Effector memory CD4-positive, alpha-beta T cell (primary cell): ENCODE measurements at places on chromosomes 7 and 10.
A peak's percentile ranks its signal among the peaks of the same experiment; 100 is the strongest.

- no peak for DNase-seq
Observed at GRCh38 chr10:126576336-126576735, 94.2 kb downstream of the C10orf90 start.

- DNase-seq = no peak
Observed at GRCh38 chr10:1102831-1103230, 46.6 kb downstream of the WDR37 start.

DNA sequence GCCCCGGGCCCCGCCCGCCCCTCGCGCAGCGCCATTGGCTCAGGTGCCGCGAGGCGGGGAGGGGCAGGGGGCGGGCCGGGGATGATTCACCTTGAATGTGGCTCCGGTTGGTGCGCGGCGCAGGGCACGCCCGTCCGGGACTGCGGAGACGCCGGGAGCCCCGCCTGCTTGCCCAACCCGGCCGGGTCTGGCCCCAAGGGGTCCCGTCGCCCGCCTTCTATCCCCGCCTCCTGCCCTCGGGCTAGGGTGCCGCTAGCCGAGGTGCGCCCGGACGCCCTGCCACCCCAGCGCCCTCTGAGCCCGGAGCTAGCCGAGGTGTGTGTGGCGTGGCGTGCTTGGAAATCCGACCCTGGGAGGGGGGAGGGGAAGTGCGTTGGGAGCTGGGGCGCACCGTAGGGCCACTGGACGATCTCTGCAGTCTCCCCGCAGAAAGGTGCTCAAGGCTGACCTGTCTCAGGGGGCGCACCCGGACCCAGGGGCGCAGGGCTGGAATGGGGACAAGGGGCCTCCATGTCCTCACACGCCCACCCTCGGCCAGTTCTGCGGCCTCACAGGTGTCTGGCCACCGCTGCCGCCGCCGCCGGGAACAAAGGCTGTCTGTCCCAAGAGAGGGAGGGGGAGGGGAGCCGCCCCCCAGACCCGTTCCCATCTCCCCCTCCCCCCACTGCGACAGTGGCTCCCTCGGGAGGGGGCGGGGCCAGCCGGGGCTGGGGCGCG is 168.9 kb downstream of the NRF1 start:
- peak; percentile 50 for DNase-seq

- no peak for DNase-seq
Observed at GRCh38 chr7:84640637-84641036, 446.0 kb upstream of the SEMA3A start.
